Stimulated activated CD8-positive, alpha-beta memory T cell treated with anti-CD3 and anti-CD28 coated beads, Interleukin-15, amount 100 ng/mL, for 48 hours (primary cell): ENCODE measurements at places on chromosomes 4 and X.

DNA sequence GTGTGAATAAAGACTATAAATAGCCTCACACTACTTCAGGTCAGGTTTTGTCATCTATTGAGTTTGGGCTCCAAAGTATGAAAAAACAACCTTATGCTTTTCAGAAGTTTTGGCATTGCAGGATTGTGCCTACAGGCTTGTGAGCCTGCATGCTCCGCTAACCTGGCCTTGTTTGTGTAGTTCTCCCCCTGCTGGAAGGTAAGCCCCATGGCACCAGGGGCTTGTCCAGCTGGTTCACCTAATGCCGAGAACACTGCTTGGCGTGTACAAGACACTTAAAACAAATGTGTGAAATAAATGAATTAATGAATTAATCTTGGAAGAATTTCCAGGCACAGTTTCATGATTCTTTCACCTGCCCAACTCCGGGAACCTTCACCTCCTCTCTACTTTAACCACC, 1.8 kb upstream of the HSD17B10 start:
- DNase-seq, result peak; percentile 40

DNA sequence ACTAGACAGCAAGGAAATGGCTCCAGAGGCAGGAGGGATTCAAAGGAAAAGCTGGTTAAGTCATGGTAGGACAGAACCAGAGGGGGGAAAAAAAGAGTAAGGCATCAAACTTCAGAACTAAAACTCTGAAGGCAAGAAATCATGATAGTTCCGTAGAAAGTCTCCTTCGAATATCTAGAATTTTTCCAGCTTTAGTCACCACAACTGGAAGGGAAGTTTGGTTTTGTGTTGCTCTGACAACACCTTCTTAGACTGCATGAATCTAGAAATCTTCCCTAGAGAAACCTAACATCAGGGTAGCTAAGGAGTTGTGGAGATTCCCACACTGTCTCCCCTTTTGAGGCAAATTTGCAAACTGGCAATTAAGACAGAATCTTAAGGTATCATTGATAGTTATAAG, 33.7 kb downstream of the AMMECR1 start:
- no peak for DNase-seq

DNA sequence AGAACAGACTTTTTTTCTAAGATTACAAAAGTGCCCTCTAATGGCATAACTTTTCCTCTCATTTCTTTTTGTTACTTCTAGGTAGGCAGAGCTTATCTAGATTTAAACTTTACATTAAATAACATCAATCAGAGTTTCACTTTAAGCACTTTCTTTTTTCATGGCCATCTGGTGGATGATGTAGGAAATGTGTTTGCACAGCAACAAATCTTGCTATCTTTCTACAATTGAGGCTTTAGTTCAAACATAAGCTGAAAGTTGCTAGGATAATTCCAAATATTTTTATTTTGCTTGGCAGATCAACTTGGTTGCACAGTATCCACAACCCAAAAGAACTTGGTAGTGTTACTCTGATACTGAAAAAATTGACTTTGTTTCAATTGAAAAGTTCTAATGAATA, 22.0 kb downstream of the NDNF start:
- no peak for DNase-seq

- DNase-seq, result no peak
Observed at GRCh38 chr4:16150716-16151115, 66.9 kb upstream of the PROM1 start.

- DNase-seq, result no peak
Observed at GRCh38 chr4:106502106-106502699, 133.6 kb upstream of the GIMD1 start.

GRCh38 chr4:168981460-168981859, 28.6 kb downstream of the CBR4 start:
- no peak for DNase-seq
